Esophagus squamous epithelium (tissue), 5 donors: ENCODE measurements at places on chromosomes 13 and 19.

GRCh38 chr13:44072536-44072935 lies 192.8 kb downstream of the LACC1 start:
- no peak for DNase-seq

DNA sequence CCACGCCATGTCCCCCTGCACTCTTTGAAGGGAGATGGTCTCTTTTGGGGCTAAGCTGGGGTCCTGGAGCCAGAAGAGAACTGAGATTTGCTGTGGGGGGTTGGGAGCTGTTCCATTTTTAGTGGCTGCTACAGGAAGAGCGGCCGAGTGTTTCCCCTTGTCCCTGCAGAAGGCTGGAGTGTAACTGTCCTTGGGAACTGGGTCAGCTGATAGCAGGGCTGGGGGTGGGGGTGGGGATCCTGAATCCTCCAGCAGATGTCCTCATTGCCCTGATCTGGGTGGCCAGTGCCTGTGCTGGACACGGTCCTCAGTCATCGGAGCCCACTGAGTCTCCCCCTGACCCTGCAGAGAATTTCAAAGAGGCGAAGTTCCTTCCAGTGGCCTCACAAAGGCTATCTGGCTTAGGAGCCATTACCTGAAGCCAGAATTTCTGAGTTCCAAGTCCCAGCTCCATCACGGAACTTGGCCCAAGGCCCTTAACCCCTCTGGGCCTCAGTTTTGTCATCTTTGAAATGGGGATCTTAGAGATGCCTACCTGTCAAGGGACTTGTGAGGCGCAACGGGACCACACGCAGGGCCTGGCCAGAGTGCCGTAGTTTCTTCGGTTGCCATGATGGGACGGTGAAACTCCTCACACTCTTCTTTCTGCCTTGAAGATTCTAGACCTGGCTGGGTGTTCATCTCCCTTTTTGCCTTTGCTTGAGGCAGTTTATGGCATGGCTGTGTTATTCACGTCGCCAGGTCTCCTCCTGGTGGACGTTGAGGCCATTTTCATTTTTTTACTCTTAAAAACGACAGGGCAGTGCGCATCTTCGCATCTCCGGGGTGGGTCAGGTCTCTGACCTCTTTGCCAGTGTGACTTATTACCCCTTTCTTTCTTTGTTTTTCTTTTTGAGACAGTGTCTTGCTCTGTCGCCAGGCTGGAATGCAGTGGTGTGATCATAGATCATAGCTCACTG lies 51.9 kb downstream of the DNM2 start:
- no peak for DNase-seq

DNA sequence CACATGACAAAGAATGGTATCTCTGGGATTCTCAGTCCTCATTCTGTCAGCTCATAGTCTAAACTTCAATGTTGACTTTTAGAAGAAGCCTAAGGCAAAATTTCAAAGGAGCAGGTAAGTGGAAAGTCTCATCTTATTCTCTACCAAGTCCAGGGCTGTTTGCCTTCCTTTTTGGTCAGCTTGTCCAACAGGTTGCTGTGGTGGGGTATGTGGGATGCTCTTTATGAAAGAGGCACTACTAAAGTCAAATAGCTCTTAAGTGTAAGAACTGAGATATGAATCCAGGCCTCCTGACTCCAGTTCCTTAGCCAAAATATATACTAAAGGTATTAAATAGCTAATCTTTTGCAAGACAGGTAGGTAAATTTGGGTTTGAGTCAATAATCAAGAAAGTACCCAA lies 540.6 kb upstream of the SPRY2 start:
- DNase-seq, result no peak

GRCh38 chr13:28049880-28050875 lies 50.2 kb downstream of the FLT3 start:
- DNase-seq, result no peak

DNA sequence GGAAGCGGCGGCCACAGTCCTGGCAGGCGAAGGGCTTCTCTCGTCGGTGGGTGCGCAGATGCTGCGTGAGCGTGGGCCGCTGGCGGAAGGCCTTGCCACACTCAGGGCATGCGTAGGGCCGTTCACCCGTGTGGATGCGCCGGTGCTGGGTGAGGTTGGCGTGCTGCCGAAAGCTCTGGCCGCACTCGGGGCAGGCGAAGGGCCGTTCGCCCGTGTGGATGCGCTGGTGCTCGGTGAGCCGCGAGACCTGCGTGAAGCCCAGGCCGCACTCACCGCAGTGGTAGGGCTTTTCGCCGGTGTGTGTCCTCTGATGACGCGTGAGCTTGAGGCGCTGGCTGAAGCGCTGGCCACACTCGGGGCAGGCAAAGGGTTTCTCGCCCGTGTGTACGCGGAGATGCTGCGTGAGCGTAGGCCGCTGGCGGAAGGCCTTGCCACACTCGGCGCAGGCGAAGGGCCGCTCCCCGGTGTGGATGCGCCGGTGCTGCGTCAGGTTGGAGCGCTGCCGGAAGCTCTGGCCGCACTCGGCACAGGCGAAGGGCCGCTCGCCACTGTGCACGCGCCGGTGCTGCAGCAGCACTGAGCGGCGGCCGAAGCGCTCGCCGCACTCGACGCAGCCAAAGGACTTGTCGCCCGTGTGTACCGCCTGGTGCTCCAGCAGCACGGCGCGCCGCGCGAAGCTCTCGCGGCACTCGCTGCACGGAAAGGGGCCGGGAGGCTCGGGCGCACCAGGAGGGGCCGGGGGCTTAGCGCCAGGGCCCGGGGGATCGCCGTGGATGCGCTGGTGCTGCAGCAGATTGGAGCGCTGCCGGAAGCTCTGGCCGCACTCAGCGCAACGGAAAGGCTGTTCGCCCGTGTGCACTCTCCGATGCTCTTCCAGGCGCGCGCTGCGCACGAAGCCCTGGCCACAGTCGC lies 4.0 kb upstream of the UBE2M start:
- DNase-seq, result no peak

DNA sequence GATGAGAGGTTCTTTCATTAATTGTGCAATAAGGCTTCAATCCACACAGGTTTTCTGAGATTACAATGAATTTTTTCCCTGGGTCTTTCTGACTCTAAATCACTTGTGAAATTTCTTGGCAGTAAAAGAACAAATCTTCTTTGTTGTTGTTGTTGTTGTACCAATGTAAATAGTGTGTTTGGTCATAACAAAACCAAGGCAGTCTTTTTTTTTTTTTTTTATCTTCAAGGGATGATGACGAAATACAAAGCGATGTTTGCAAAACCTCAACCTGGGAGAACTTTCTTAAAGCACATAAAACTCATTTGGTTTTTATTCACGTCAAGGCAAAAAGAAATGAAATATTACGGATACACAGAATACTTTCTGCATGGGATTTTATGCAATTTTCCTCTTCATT lies 462.0 kb downstream of the LIG4 start:
- no peak for DNase-seq

- no peak for DNase-seq
These were observed 72.4 kb upstream of the RGCC start for GRCh38 chr13:41384749-41385503.

- no peak for DNase-seq
These were observed 704 bp downstream of the CHST8 start for GRCh38 chr19:33622505-33622808.

DNA sequence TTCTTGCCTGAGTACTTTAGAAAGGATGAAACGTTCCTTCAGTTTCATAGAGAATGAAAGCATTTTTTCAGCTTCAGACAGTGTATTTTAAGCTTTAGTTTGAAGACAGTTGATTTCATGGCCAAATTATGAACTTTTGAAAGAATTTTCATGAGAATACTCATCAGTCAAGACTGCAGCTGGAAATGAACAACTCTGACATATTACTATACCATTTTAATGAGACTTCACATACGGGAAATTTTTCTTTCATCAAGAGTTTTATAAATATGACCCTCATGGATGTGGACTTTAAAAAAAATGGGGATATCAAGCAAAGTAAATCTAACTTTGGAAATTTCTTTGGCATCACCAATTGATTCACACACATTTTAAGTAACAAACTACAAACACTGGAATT lies 6.4 kb downstream of the LATS2 start:
- no peak for DNase-seq

- no peak for DNase-seq
These were observed 111.5 kb upstream of the ZNF507 start for GRCh38 chr19:32233885-32234284.

- no peak for DNase-seq
These were observed 40.8 kb downstream of the TNFRSF19 start for GRCh38 chr13:23610966-23611491.

- DNase-seq, result no peak
These were observed 414.1 kb upstream of the SLITRK1 start for GRCh38 chr13:84296401-84296800.

DNA sequence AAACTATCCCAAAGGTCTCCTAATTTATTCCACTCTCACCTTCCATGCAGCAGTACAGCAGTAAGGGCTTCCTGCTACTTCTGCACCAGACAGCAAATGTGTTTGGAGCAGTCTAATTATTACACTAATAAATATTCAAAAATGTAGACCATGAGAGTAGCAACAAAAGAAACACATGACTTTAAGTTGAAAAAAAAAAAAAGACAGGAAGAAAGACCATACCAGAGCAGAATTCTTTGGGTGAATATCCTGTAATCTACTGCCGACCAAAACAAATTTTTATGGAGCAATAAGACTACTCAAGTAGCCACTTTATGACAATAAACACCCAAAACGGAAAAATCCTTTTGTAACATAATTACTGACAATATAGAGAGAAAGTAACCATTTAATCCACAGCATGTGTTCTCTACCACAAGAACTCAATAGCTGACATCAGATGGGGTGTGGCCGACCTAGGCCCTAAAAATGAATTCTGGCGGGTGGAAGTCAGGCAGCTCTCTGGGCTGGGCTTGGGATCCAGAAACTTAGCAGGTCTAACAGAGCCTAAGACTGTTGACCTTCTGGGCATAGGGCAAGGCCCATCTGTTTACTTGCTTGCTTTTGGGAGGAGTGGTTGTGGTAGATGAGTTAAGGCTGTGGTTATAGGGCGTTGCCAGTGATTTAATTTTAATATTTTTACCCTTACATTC lies 4.6 kb downstream of the KLF12 start:
- no peak for DNase-seq

DNA sequence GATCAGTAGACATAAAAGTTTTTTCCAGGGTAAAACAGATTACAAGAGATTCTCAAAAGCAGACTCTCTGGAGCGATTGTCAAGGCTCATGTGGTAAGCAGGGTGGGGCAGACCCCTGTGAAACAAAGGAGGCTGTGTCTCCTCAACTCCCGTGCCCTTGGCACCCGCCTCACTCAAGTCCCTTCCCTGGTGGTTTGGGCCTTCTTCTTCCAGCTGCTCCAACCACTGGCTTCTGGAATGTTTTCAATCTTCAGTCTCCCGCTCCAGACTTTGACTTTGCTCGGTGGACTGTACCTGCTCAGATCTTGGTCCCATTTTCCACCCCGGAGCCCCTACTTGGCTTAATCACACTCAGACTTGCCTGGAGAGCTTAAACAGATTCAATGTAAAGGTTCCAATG lies 74.8 kb upstream of the STK24 start:
- DNase-seq, result no peak

GRCh38 chr19:4350726-4351125 lies 7.4 kb downstream of the MPND start:
- no peak for DNase-seq

DNA sequence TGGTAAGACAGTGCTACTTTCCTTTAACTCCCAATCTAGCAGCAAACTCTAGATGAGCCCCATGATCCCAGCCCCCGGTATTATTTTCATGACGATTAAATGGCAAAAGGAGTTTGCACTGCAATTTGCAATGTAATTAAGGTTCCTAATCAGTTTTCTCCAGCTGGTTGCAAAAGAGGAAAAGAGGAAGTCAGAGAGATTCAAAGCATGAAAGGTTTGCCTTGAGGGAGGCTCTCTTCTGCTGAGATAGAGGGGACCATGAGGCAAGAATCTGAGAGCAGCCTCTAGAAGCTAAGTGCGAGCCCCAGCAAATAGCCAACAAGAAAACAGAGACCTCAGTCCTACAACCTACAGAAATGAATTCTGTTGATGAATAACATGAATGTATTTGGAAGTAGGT lies 527.1 kb downstream of the UQCRFS1 start:
- no peak for DNase-seq

GRCh38 chr13:98399756-98400155 lies 177.2 kb downstream of the STK24 start:
- no peak for DNase-seq

- no peak for DNase-seq
These were observed 14.0 kb downstream of the MOB3A start for GRCh38 chr19:2081873-2082810.

GRCh38 chr13:98039261-98039660 lies 85.8 kb downstream of the IPO5 start:
- DNase-seq, result no peak
